ENCODE measurements at places on chromosomes 12 and 14.

DNA sequence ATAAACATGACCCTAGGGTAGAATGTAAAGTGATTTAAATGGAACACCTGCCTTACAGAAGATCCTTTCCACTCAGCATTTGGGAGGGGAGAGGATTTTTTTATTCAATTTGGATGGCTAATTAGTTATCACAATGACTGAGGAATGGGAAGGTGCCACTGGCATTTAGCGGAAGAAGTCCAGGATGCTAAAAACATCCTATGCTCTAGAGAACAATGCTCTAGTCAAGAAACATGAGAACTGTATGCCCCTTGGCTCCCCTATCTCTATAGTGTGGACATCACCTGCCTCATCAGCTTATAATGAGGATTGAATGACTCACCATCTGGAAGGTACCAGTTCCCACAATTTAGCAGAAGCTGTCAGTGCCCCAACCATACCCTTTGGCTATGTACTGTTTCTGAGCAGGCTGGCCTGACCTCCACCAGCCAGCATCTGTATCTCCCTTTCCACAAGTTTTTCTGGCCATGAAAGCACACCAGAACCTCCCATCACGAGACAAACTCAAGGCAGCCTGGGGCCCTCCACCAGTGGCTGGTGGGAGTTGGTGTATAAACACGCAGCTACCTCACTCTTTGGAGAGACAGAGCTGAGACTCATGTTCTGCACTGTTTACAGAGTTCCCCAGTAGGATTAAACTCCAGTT lies 109.7 kb upstream of the VASH1 start:
- DNase-seq, result no peak

DNA sequence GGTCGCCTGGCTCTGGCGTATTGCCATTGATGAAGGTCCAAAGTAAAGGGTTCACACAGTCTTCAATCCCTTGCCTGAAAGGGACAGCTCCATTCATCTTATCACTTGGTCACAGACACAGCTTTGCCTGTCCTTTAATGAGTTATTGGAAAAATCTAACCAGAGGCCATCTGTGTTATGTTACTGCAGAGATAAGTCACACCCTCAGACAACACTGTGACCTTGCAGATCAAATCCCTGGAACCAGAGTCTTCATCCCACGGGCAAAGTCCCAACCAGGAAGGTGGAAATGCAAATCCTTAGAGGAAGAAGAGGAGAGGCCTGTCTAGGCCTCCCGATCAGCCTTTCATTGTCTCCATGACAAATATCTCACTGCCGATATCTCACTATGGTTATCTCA lies 68.3 kb upstream of the SCN8A start:
- no peak for DNase-seq

DNA sequence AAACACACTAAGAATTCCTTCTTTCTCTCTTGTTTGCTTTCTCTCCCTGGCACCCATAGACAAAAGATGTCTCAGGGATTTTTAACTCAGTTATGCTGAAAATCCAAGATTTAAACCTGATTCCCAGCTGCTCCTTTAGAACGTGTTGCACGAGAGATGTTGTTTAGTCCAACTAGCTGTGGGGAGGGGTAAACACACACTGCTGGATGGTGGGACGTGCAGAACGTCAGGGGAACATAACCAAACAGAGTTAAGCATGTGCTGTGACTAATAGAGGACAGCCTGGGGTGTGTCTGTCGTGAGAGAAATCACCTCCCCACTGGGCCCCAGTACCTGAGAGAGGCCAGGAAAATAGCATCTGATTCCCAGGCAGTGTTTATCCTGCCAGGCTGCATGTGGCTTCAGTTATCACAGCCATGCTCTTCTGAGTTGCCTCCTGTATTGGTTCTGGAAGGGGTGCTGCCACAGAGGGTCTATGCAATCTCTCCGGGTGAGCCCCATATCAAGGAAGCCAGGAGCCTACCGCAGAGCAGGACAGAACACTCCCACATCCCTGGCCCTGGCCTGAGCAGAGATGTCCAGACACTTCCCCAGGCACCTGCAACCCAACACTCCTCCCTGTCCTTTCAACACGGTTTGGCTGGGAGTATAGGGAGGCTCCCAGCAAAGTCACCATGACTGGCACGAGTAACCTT lies 112.7 kb upstream of the EGLN3 start:
- DNase-seq, result no peak

DNA sequence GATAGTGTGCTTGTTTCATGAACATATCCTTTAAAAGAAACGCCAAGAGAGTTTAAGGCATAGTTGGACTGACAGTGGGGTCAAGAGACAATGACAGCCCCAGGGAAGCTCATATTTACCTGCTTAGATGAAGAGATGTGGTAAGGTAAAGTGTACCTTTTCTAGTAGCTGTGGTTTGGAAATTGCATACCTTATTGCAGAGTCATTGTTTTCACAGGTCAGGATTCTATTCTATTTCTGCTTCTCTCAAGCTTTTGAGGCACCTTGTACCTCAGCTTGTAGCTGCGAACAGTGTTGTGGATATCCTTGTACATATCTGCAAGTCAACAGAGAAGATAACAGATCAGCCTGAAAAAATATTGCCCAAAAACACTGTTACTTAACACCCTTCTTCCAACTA lies 47.7 kb downstream of the ATP6V1D start:
- DNase-seq, result no peak

DNA sequence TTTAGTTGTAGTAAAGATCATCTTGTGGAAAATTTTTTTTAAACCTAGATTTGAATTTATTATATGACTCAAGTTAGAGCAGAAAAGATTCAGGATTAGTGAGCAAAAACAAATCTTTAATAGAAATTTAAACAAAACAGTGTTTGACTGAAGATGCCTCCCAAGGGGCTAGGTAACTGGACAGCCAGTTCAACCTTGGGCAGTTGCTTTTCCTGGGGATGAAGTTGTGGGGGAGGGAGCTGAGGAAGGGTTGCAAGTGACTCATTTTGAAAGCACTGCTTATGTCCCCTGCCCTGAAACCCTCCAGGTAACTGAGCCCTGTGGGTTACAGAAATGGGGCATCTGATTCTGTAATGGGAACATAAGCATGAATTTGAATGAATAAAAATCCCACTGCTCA lies 13.1 kb downstream of the CFAP54 start:
- DNase-seq, result no peak

- DNase-seq, result no peak
These were observed 276.8 kb downstream of the ADGRD1 start for GRCh38 chr12:131230340-131231031.

- no peak for DNase-seq
These were observed 67.3 kb downstream of the RCOR1 start for GRCh38 chr14:102659797-102660196.
